ENCODE measurements at places on chromosomes 4 and X.
A peak's percentile ranks its signal among the peaks of the same experiment; 100 is the strongest.

DNA sequence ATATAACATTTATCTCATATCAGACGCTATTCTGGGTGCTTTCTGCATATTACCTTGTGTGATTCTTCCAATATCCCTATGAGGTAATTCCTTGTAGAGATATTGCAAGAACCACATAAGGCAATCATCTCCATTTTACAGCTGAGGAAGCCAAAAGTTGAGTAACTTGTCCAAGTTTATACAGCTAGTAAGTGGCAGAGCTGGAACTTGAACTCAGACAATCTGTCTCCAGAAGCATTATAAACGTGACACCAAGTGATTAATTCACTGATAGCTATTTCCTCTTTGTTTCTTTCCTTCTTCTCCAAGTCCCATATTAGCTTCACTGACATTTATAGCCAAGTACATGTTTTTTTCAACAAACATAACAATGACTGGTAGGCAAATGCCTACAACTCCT, 7.3 kb downstream of the EMCN start:
- no peak for DNase-seq

DNA sequence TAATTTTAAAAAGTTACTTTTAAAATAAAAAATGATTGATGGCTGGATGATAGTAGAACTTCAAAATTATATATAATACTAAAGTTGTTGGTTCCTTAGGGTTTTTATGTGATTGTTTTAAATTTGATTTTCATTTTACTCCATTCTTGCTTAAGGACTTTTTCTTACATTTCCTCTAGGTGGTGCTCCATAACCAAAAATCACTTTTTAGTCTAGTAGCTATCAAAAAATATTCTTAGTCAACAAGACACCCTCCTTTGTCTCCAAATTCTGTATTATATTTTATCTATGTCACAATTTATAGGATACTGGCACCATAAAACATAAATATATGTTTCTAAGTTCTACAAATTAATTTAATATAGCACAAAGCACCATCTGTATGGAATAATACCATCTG, 67.2 kb upstream of the BRWD3 start:
- no peak for DNase-seq

DNA sequence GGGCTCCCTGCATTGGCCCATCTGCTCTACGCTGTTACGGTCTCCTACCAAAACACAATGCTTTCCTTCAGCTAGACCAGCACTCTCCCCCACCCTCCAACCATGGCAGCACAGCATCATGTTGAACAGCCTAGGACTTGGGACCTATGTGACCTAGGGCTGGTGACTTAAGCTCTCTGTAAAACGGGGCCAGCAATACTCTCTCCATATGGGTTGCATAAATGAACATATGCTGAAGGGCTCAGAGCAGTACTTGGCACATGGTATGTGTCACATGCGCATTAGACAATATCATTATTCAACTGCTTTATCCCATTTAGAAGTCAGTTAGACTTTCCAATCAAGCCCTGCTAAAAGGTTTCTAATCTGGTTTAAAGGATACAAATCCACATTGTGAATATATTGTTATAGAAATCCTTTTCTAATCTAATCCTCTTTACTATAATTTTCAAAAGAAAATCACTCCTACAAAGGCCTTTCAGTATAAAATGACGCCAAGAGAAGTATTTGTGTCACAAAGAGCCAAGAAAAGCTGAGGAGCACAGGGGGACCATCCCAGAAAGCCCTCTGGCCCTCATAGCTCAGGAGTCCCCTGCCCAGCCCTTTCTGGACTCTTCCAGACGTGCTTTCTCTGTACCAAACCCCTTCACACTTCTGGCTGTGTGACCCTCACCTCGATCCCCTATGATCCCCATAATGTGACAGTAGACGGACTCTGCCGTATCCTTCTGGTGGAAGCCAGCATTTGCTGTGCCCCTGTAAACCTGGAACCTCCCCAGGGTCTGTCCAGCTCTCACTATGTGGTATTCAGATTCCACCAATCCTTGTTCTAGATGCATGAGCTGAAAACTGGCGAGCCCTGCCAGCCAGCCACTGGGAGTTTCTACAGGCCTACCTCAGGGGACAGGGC, 42.3 kb downstream of the NSG1 start:
- DNase-seq = no peak

DNA sequence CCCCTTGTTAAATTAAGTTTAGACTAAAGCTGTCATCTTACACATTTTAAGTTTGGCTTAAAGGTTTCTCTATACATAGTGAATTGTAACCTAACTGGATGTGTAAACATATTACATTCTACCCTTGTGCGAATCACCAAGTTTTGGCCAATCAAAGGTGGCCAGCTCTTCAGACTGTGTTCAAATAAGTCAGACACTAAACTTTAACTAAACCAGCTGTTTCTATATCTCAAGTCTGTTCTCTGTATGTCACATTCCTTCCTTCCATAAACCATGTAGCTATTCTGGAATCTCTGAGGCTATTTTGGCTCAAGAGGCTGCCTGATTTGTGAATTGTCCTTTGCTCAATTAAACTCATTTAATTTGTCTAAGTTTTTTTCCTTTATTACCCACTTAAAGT, 6.7 kb downstream of the SULT1B1 start:
- DNase-seq = no peak

DNA sequence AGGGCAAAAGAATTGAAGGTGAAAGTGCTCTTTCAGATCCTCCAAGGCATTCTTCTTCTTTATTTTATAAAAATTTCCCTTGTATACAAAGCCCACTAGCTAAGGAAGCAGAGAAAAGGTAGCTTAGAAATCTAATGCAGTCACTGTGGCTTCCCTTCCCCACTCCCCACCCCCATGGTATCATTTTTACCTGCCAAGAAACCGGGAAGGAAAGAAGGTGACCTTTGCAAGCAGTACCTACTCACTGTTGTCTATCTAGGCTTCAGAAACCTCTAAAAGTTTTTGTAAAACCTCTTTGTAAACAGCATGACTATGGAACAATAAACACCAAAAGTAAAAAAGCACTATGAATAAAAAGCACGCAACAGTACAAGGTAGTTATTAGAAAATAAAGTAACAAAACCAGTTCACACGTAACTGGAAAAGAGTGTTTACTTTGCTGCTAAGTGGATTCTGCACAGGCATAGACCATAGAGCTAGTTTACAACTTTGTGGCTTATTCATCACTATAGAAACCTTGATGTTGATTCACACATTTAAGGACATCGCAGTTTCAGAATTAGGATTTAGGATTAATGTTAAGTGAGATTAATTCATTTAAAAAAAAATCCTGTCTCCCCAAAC, 109.6 kb upstream of the FTHL17 start:
- DNase-seq = no peak

DNA sequence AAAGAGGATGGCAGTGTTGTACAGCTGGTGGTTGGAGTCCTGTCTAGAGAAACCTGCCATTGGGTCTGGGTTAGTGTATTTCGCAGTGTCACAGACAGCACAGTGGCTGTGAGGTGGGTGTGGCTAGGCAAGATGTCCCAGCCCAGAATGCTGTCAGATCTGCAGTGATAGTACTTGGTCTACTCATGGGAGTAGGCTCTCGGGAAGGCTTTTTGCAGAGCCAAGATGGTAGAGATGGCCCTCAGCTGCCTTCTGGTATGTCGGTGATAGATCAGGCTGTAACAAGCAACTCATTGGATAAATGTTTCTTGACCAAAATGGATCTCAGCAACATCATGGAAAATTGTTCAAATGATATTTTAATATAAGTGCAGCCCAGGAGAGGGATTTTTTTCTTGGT, 84.3 kb upstream of the WDR1 start:
- DNase-seq = no peak

GRCh38 chr4:168978001-168978700, 31.9 kb downstream of the CBR4 start:
- DNase-seq = no peak

DNA sequence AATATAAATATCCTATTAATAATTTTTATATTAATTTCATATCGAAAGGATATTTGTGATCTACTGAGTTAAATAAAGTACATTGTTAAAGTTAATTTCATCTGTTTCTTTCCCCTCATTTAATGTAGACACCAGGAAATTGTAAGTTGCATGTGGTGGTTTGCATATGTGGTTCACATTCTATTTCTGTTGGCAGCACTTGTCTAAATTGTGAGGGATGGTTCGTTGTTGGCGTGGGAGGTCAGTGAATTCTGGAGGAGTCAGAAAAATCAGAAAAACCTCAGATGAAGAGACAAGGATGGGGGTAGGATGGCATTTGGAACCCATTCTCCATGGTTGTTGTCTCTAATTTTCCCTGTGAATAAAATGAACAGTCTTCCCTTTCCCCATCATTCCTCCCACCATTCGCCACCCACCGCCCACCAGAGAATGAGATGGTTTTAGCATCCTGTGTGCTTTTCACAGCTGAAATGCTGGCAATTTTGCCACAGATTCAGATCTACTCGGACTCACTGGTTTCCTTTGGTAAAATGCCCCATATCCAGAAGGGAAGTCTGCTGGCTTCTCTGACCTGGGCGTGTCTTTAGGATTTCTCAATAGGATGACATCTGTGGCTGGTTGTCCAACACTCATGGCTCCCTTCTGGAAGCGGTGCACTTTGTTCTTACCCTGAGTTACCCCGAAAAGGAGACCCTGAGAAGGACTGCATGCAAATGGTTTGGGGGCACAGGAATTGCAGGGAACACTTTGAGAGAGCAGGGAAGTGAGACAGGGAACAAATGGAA, 52.3 kb downstream of the LGI2 start:
- no peak for DNase-seq

DNA sequence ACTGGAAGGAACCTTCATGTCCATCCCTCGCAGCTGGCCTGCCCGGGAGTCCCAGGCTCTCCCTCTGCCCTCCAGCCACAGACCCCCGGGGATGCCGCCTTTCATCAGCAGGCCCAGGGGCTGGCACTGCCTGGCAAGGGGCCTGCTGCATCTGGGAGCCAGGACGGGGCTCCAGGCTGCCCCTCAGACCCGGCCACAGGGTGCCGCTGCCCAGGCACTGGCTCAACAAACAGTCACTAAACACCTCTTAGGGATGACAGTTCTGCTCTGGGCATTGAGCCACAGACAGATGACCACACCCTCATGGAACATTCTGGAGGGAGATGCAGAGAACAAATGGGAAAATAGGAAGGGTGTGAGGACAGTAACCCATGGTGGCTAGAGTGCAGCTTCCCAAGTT, 109.3 kb downstream of the HMX1 start:
- no peak for DNase-seq

DNA sequence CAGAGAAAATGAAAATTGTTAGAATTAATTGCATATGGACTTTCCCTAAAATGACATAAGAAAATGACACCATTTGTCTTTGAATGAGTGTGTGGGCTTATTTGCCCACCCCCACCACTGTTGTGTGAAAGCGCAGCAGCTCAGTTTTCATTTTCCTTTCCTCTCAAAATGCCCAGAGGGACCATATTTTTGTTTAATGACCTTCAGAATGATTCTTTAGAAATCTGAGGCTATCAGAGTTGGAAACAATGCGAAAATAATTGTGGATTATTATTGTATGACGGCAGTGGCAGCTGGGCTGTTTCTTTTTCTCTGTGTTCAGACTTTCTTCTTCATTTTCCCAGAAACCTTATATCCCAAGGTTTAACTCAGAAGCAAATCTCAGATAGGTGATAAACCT, 44.6 kb upstream of the TEX13A start:
- no peak for DNase-seq

DNA sequence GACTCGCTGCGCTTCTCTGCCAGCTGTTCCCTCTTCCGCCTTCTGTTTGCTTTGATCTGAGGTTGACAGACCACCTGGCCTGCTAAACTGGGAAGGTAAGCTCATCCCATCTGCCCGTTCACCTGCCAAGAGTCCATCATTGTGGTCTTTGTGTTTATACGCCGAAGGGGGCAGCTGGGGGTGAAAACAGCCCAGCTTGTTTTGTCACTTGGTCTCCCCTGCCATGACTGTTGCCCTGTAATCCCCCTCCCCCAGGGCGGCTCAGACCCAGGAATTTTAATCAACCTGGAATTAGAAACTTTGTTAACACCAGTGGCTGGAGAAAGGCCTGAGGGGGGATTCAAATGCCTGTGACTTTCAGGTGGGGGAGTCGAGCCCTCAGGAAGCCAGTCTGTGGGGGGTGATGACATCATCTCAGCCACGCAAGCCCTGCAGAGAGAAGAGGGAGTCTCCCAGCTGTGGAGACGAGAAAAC, 333.3 kb downstream of the BCOR start:
- no peak for DNase-seq

DNA sequence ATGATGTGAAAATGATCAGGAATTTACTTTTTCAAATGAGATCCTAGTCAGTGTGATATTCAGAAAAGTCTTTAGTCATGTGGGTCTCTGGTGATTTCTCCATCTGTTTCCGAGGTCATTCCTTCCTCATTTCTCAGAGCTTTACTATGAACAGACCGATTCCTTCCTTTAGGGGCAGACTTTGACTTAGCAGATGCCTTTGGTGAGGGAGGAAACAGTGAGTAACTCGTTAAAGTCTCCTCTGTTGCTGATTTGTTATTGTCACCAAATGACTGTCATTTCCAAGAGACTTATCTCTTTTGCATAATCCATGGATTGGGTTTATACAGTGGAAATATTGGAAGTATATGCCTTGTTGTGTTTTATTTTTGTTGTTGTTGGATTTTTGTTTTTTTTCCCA, 76.2 kb upstream of the CD99 start:
- DNase-seq = no peak

- no peak for DNase-seq
Measured at GRCh38 chr4:55781812-55782211, 37.8 kb upstream of the EXOC1L start.

DNA sequence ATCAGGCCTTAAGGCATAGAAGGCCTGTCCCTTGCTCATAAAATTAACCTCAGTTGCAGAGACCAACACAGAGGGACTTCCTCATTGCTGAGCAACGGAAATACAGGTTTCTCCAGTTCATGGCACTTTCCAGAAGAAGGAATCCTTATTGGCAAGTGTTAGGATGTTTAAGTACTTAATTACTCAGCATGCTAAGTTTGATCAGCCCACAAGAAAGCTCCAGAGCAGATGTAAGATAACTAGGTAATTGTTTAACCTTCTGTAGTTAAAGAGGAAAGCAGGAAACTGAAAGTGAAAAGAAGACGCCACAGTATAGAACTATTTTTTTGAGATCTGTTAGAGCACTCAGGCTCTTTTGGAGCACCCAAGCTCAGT, 33.5 kb downstream of the SMS start:
- DNase-seq = no peak

- DNase-seq = no peak
Measured at GRCh38 chr4:141248029-141248428, 27.3 kb downstream of the ZNF330 start.

- no peak for DNase-seq
Measured at GRCh38 chr4:21982087-21982486, 33.5 kb upstream of the KCNIP4 start.

DNA sequence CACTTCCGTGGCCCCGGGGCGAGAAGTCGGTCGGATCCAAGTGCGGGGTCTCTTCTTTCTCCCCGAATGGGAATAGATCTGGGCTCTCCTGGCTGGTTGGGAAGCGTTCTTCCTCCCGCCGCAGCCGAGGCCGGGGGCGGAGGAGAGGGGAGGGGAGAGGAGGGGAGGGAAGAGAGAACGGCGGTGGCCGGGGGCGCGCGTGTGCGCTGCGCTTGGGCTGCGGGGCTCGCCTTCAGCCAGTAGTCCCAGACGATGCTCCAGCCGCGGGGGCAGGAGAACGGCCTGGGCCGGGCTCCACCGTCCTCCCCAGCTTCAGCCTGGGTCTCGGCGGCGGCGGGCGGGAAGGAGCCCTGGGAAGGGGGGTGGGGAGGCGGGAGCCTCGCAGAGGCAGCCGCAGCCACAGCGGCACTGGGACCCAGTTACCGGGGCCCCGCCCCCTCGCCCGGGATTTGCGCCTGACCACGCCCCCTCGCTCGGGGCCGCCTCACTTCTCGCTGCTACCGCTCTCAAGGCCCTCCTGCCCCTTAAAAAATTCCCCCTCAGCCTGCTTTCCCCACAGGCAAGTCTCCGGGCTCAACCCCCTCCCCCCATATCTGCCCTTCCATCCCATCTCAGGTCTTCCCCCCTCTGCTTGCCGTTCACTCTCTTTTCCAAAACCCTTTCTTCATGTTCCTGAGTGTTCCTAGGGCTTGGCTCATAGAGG, at the start of gene FGD1:
Gene FGD1 (minus strand): TSS at position 421 of the 703 bp plus-strand sequence. CDS start 802 bp downstream, outside the sequence.
- peak; percentile 11 for DNase-seq
